T follicular helper cell (primary cell): ENCODE measurements at places on chromosomes 16 and 17.
A peak's percentile ranks its signal among the peaks of the same experiment; 100 is the strongest.

DNA sequence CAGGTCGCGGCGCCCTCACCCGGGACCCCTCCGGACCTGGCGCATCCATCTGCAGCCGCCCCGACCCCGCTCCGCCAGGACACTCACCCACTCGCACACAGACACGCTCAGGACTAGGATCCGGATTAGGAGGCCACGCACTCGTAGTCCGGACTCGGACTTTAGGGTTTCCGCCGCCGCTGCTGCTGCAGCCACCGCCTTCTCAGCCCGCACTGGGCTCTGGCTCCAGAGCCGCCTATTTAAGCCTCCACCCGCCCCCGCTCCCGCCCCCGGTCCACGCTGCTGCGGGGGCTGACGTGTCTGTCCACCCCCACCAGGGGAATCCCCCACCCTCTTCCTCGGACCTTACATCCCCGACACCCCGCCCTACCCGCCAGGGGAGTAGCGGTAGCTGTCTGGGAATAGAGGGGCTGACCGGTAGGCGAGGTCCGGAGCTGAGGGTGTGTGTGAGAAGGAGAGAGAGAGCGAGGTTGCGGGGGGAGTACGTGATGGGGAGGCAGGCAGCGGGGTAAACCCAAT is at the start of gene RRAD:
Gene RRAD, minus strand, starts transcription at position 214 of the 519 bp plus-strand sequence. CDS start 356 bp downstream, outside the sequence.
- no peak for DNase-seq

- no peak for DNase-seq
These were observed 34.8 kb upstream of the FBXO47 start for GRCh38 chr17:39001703-39002637.

GRCh38 chr16:66810391-66810790 is 9.0 kb upstream of the TERB1 start:
- DNase-seq: no peak

- DNase-seq: no peak
These were observed 49.9 kb upstream of the CDR2 start for GRCh38 chr16:22424161-22424937.

- DNase-seq: no peak
These were observed 37.6 kb downstream of the RNF112 start for GRCh38 chr17:19448341-19449268.

GRCh38 chr16:84670063-84670462 is 21.8 kb downstream of the KLHL36 start:
- no peak for DNase-seq

- no peak for DNase-seq
These were observed 401.4 kb downstream of the GRIN2A start for GRCh38 chr16:9780831-9781230.

- peak; percentile 90 for DNase-seq
These were observed 795 bp downstream of the CYB5D2 start for GRCh38 chr17:4143563-4144421.

DNA sequence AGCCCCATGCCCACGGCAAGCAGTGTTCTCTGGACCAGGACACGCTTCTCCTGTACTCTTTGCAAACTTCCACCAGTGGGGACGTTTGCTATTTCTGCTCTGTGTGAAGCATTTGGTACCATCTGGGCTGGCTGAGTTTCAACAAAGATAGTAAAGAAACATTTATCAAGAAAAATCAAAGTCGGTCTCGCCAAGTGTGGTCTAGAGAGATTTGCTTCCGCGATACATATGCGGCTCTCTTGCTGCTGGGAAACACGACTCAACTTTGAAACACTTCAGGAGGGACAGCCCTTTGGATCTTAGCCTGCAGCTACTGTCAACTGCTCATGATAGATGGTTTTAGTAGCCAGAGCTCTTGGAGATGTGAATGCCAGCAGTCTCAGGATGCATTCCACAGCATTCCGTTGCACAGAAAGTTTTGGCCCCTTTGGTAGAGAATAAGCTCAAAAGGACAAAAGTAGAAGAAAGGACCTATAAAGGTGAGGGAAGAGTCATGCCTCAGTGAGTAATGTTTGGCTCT is 168.2 kb upstream of the CACNG3 start:
- no peak for DNase-seq

DNA sequence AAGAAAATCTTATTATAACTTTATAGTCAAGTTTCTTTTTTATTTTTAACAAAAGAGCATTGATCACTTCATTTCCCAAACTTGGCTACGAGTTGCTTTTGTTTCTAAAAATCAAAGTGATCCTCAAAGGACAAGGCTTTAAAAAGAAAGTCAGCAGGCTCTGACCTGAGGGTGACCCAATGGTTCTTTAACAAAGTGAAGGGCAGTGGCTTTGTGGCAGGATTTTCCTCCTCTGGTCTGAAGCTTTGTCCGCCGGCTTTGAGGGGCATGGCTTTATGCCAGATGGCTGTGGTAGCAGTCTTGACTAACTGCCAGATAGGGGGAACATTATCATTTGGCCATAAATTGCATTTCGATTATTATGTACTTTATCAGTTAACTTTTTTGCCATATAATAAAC is 28.5 kb downstream of the IQCK start:
- DNase-seq: no peak

GRCh38 chr17:2847381-2848333 is 51.4 kb downstream of the RAP1GAP2 start:
- DNase-seq: no peak

- no peak for DNase-seq
These were observed 9.3 kb downstream of the KCTD5 start for GRCh38 chr16:2691491-2692248.

DNA sequence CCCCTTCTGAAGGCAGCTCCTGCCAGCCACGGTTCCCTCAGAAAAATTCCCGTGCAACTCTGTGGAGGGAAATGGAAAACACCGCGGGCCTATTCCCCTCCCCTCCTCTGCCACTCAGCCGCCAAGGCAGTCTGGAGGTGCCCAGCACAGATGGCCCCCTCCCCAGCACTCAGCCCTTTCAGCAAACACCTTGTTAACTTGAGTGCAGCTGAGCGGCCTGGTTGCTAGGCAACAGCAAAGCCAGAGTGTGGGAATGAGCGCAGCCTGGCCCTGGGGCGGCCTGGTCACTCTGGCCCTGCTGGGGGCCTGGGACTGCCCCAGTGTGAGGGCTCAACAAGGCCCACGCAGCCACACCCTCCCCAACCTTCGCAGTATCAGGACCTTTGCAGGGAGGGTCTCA is 32.8 kb downstream of the CACNA1G start:
- no peak for DNase-seq

GRCh38 chr17:80380555-80381002 is 34.4 kb upstream of the ENDOV start:
- no peak for DNase-seq

DNA sequence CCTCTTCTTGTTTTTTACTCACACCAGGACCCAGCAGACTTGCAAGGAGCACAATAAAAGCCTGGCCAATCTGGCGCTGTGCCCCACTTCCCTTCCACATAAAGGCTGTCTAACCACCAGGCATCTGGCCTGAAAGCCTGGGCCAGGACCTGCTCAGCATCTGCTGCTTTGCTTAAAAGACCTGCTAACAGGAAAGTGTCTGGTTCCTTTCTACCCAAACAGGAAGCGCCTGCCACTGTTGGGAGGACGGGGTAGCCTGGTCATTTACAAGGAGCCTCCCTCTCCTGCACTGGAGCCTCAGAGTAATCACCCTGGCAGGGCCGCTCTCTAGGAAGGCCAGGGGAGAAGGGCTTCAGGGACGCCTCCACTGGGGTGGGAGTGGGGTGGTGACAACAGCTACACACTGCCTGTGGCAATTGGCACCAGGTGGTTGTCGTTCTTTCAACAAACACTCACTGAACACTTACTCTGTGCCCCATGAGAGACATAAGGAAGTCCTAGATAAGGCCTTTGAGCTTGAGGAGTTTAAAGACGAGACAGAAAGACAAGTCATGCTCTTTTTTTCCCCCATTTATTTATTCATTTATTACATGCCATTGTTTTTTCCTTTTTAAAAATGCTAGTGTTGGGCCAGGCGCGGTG is 6.3 kb upstream of the MMP28 start:
- no peak for DNase-seq

GRCh38 chr16:15403392-15403995 is 7.9 kb downstream of the MPV17L start:
- DNase-seq: no peak

- DNase-seq: no peak
These were observed 11.4 kb downstream of the CCR7 start for GRCh38 chr17:40553694-40554534.

DNA sequence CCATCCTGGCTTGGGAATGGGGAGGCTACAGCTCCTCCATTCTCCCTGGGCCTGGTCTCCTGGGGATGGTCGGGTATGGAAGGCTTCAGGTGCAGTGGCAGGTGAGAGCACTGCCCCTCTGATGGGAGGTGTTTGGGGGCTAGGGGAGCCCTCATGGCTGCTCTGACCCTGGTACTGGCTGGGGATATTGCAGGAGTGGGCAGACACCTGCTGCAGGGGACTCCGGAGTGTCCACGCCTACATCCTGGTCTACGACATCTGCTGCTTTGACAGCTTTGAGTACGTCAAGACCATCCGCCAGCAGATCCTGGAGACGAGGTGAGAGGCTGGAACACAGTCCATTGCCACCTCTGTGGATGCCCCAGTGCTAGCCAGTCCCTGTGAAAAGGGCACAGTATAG is 8.8 kb downstream of the RASL10B start:
- no peak for DNase-seq

DNA sequence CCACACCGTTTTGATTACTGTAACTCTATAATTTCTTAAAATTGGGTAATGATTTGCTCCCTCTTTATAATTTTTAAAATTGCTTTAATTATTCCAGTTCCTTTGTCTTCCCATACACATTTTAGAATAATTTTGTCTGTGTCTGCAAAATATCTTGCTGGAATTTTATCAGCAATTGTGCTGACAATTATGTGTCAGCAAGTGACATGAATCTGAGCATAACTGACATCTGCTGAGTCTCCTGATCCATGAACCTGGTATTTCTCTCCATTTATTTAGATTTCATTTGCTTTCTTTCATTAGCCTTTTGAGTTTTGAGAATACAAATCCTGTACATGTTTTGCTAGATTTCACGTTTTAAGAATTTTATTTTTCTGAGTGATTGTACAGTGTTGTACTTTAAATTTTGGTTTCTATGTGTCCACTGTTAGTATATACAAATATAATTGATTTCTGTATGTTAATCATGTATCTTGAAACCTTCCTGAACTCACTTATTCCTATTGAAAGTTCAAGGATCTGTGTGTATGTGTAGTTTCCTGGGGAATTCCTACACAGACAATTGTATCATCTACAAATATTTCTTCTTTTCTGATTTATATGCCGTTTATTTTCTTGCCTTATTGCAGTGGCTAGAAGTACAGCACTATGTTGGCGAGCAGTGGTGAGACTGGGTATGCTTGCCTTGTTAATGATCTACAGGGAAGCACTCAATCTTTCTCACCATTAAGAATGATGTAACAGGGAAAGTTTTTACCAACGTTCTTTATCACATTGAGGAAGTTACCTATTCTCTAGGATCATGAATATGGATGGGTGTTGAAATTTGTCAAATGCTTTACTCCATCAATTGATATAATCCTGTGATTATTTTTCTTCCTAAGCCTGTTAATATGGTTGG is 45.2 kb downstream of the N4BP1 start:
- no peak for DNase-seq
